ENCODE measurements at places on chromosomes 4 and X. TPM values are rescaled to one million over a fixed set of nuclear protein-coding genes. Genes with fewer than 3 reads are reported as not detected.

Gene NXF2B
- total RNA-seq: not detected

Gene P2RY4
- 0.06 TPM for total RNA-seq

Gene TRAPPC2
- 7.7 TPM for total RNA-seq

Gene GAGE1
- not detected for total RNA-seq

Gene UBE2A
- 133 TPM for total RNA-seq

Gene MYL5
- total RNA-seq: 12.6 TPM

Gene CFAP99
- total RNA-seq: 0.18 TPM

Gene TCEAL6
- not detected for total RNA-seq

Gene SPCS3
- 34.9 TPM for total RNA-seq

Gene ZDHHC9
- total RNA-seq: 57.4 TPM

Gene CENPU
- total RNA-seq: 21.0 TPM

Gene EVC
- total RNA-seq: 10.6 TPM

Gene QRFPR
- not detected for total RNA-seq

Gene STOX2
- 3.3 TPM for total RNA-seq

Gene TACR3
- total RNA-seq: not detected

Gene CXorf38
- 10.7 TPM for total RNA-seq

Gene EDA
- total RNA-seq: 0.60 TPM

Gene AMBN
- not detected for total RNA-seq

Gene MAGEA2
- 0.07 TPM for total RNA-seq

Gene KCNIP4
- not detected for total RNA-seq

Gene RS1
- not detected for total RNA-seq

Gene NCBP2L
- total RNA-seq: not detected

Gene PAGE2
- not detected for total RNA-seq

Gene FMR1NB
- not detected for total RNA-seq

Gene LGI2
- 0.20 TPM for total RNA-seq

Gene RNF150
- 0.25 TPM for total RNA-seq

Gene AFF2
- not detected for total RNA-seq

Gene FREM3
- not detected for total RNA-seq

Gene EPHA5
- total RNA-seq: 0.40 TPM

Gene MAGEA8
- not detected for total RNA-seq

Gene GLRA3
- 0.01 TPM for total RNA-seq

Gene EFHC2
- total RNA-seq: 0.38 TPM

Gene SLIT2
- not detected for total RNA-seq

Gene SH2D1A
- not detected for total RNA-seq

Gene G6PD
- total RNA-seq: 1,336 TPM

Gene CT45A2
- not detected for total RNA-seq

Gene NEIL3
- total RNA-seq: 8.4 TPM

Gene CTAG1B
- total RNA-seq: not detected

Gene NAP1L3
- total RNA-seq: 0.35 TPM

Gene ADH1A
- total RNA-seq: not detected

Gene NLGN3
- 0.97 TPM for total RNA-seq

Gene SOD3
- total RNA-seq: not detected

Gene IL1RAPL1
- total RNA-seq: not detected

Gene SPANXA2
- 0.20 TPM for total RNA-seq

Gene UCP1
- not detected for total RNA-seq

Gene PHEX
- 0.42 TPM for total RNA-seq

Gene MAP9
- 5.5 TPM for total RNA-seq

Gene CCSER1
- not detected for total RNA-seq
